HepG2 (cell line): ENCODE measurements at places on chromosomes 4 and X. TPM values are rescaled to one million over a fixed set of nuclear protein-coding genes. Genes with fewer than 3 reads are reported as not detected.

The PCSK1N gene
- total RNA-seq, result 5.1 and 14.0 TPM in 2 replicates

- no peak for DNase-seq
Measured at GRCh38 chrX:122866532-122866931, 317.5 kb upstream of the GRIA3 start.

- DNase-seq, result no peak
Measured at GRCh38 chr4:137470806-137471205, 61.5 kb downstream of the PCDH18 start.

The NOX1 gene
- not detected in 2 replicates for total RNA-seq

GRCh38 chr4:176595257-176595656, 197.5 kb downstream of the VEGFC start:
- DNase-seq, result no peak

- DNase-seq, result no peak
Measured at GRCh38 chr4:168097161-168097560, 4.8 kb downstream of the ANXA10 start.

- no peak for DNase-seq
Measured at GRCh38 chr4:90544532-90545045, 417.4 kb downstream of the CCSER1 start.

- peak; percentile 100 for DNase-seq
Measured at GRCh38 chr4:99157478-99157935, 13.4 kb upstream of the ADH4 start.

DNA sequence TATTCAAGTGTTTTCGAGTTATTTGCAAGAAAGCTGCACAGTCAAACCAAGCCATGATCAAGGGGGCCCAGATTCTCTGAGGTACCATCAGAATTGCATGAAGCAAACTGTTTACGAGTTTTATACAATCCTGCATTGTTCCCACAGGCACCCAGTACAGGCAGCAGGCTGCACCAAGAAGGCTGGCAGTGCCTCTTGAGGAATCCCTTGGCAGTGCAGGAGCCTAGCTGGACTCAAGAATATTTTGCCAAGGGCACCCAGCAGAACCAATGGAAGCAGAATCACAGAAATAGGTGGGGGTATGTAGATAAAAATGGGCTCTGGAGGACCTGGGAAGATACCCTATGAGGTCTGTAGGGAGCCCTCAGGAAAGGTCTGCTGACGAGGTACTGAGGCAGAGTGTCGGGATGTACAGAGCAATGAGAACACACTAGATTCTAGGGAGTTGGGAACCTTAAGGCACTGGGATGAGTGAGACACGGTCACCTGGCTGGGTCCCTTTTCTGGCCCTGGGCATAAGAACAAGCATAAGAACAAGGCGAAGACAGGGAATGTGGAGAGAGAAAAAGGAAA, 2.5 kb upstream of the PLP1 start:
- peak; percentile 1 for DNase-seq

GRCh38 chrX:109704563-109704962, 28.5 kb downstream of the ACSL4 start:
- no peak for DNase-seq

GRCh38 chrX:21661316-21661715, 3.2 kb upstream of the KLHL34 start:
- DNase-seq, result no peak

DNA sequence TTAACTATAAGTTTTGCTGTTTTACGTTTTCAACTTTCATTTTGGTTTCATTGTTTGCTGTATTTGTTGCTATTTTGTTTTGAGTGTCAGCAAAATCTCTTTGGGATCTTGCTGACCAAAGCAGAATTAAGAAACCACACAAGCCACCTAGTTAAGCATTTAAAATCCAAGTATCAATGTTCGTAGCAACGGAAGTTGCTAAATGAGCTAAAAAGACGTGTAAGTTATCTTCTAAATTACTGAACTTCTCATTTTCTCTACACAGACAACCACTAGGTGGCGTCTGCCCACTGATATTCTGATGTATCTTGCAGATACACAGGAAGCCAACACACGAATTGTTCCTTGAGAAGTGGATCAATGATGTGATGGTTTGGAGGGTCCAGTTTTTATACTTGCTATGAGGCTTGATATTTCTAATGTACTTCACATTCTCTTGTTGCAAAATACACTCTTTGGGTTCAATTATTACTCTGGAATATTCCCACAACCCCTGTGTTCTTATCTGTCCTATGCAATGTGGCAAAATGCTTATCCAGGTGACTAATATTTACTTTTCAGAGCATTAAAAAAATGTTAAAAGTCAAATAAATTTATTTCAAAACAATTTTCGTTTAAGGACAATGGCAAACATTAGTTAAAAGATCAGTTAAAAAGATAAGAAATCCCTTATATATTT, 250.5 kb downstream of the TECRL start:
- peak; percentile 59 for DNase-seq

- no peak for DNase-seq
Measured at GRCh38 chr4:176614793-176615192, 177.9 kb downstream of the VEGFC start.

The VEGFD gene
- 0.27 and 0.35 TPM in 2 replicates for total RNA-seq

- DNase-seq, result peak; percentile 69
Measured at GRCh38 chrX:118975831-118976598, 1.6 kb downstream of the LONRF3 start.

- no peak for DNase-seq
Measured at GRCh38 chrX:112313201-112313600, 230.6 kb upstream of the TRPC5 start.

The ODAPH gene
- total RNA-seq, result not detected in 2 replicates

DNA sequence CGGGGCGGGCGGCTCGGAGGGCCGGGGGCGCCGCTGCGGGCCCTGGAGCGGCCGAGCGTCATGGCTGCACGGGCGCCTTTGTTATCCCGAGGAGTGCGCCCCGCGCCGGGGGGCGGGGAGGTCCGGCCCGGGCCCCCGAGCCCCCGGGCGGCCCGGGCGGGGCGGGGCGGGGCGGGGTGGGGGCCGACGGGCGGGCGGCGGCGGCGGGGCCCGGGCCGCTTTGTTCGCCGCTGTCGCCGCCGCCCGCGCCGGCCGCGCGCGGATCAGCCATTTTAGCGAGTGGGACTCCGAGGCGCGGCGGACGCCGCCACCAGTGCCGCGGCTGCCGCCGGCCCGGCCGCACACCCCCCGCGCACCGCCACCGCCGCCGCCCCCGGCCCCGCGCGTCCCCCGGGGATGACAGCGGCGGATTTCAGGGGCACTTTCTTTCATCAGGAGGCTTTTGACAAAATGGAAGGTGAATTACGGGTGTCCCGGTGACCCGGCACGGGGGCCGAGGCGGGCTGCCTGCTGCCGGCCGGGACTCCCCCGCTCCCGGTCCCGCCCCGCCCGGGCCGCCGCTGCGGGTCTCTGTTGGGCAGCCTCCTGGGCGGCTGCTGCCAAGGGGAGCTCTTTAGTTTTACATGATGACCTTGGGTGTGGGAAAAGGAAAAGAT, 1.2 kb downstream of the HMGB3 start:
- no peak for DNase-seq

GRCh38 chrX:14497184-14497666, 32.1 kb upstream of the GLRA2 start:
- DNase-seq, result no peak

The CSAG3 gene
- total RNA-seq, result not detected in 2 replicates

The GLOD5 gene
- total RNA-seq, result 0.73 and 0.93 TPM in 2 replicates

The ANOS1 gene
- not detected in 2 replicates for total RNA-seq

- no peak for DNase-seq
Measured at GRCh38 chr4:159197885-159198269, 95.0 kb downstream of the RAPGEF2 start.

DNA sequence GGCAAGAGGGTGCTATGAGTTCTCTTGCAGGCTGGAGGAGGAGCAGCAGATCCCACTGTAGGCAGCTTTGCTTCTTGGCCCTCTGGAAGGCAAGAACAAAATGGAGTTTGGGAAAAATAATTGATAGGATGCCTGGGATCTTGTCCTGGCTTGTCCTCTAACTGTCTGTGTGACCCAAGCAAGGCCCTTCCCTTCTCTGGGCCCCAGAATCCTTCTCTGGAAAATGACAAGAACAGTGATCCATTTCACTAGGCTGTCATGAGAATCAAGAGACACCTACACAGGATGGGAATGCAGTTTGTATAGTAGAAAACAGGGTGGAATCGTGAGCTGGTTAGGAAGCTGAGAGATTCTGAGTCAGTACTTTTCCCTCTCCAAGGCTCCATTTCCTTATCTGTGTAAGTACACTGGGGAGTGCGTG, 133.3 kb downstream of the PJA1 start:
- DNase-seq, result no peak

The USP17L26 gene
- total RNA-seq, result not detected in 2 replicates

The TMEM35A gene
- not detected in 2 replicates for total RNA-seq

The GRIA3 gene
- not detected in 2 replicates for total RNA-seq

The DNAJB14 gene
- 22.1 and 38.1 TPM in 2 replicates for total RNA-seq

The STK26 gene
- total RNA-seq, result 47.9 and 78.3 TPM in 2 replicates

GRCh38 chr4:108350332-108350731, 181.6 kb upstream of the LEF1 start:
- no peak for DNase-seq

- DNase-seq, result no peak
Measured at GRCh38 chr4:110415478-110415877, 60.5 kb upstream of the ENPEP start.

DNA sequence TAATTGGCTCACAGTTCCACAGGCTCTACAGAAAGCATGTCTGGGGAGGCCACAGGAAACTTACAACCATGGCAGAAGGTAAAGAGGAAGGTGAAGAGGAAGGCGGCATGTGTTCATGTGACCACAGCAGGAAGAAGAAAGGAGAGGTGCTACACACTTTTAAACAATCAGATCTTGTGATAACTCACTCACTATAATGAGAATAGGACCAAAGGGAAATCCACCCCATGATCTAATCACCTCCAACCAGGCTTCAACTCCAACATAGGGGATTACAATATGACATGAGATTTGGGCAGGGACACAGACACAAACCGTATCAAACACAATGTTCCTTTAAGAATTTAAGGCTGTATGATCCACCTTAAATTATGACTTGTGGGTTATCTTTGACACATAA, 10.5 kb upstream of the PGM2 start:
- no peak for DNase-seq

- no peak for DNase-seq
Measured at GRCh38 chrX:28549838-28550237, 37.4 kb upstream of the IL1RAPL1 start.

DNA sequence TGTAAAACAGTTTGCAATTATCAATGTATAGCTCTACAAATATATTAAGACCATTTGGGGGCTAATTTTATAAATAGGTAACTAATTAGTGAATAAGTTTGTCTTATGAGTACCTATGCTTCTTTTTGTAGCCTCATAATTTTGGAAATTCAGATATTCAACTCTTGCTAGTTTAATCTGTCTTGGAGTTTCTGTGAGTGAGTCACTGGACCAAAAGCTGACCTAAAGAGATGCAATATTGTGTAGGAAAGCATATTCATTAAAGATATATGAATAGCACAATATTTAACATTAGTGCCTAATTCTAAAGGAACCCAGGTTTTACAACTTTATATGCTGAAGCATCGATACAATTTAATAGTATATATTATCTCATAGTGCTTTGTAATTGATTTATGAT, 161.3 kb upstream of the PCDH18 start:
- no peak for DNase-seq

The TRPC5OS gene
- total RNA-seq, result not detected in 2 replicates

GRCh38 chr4:27775156-27775555, 914.5 kb downstream of the STIM2 start:
- no peak for DNase-seq

- DNase-seq, result no peak
Measured at GRCh38 chrX:18424482-18425198, 768 bp upstream of the CDKL5 start.

The PTTG2 gene
- not detected in 2 replicates for total RNA-seq

GRCh38 chr4:123950530-123950929, 553.9 kb downstream of the SPRY1 start:
- DNase-seq, result no peak

- peak; percentile 24 for DNase-seq
Measured at GRCh38 chr4:73308286-73308685, 49.7 kb upstream of the ANKRD17 start.

DNA sequence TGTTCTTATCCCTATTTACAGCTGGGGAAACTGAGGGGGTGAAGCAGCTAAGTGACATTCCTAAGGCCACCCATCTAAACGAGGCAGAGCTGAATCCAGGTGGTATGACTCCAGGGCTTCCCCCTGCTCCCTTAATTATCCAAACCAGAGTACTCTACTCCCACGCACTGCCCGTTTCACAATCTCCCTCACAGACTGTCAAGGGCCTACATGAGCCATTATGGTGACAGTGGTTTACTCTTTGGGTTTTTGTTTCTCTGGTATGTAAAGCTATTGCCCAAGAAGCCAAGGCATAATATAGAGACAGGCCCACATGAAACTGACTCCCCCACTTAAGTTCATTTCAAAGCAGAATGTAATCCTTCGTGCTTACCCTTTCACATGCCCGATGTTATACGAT, 95.1 kb downstream of the NHS start:
- DNase-seq, result no peak

The HSFX4 gene
- not detected in 2 replicates for total RNA-seq

The MID1IP1 gene
- total RNA-seq, result 28.9 and 35.7 TPM in 2 replicates

The EFHC2 gene
- total RNA-seq, result not detected in 2 replicates

DNA sequence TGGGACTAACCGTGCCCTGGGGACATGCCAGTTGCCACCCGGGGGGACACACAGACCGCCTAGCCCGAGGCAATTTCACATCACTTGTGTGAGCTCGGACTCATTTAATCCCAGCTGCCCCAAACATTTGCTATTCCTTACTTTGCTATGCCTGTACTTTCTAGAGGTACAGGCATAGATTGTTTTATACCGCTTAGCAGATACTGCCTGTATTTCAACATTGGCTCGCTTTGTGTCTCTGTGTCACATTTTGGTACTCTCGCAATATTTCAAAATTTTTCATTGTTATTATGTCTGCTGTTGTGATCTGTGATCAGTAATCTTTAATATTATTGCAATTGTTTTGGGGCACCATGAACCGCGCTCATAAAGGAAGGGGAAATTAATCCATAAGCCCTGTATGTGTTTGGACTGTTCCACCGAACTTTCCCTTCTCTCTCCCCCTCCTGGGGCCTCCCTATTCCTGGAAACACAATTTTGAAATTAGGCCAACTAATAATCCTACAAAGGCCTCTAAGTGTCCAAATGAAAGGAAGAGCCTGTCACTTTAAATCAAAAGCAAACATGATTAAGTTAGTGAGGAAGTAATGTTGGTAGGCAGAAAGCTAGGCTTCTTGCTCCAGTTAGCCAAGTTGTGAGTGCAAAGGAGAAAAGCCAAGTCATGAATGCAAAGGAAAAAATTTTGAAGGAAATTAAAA, 568 bp upstream of the CASP6 start:
- DNase-seq, result no peak

GRCh38 chr4:185657699-185658098, 122.4 kb upstream of the PDLIM3 start:
- DNase-seq, result no peak

DNA sequence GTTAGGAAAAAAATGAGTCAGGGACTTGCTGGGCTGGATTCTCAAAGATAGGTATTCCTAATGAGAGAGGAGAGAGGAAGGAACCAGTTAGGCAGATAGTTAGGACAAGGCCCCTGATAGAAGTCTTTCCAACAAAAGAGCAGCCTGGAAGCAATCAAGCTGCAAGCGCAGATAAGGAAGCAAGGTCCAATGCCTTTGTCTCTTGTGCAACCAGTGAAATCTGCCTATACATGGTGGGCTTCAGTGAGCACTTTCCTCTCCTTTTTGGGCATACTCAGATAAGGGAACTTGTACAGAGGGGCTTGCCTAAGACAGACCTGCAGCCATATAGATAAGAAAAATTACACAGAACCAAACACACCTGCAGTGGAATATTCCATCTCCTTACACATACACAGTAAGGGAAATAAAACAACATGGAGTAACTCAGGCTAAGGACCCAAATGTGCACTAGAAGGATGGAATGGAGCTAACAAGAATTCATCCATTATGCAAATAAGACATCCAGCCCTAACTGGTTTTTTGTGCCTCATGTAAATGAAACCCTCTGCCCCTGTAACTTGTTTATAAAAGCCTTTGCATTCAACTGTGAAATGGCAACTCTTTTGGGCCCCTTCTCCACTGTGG, 68.8 kb downstream of the PCDH18 start:
- no peak for DNase-seq
